ENCODE measurements at places on chromosomes 12 and 14.

- DNase-seq = no peak
Observed at GRCh38 chr14:75720842-75721498, 59.9 kb downstream of the TTLL5 start.

DNA sequence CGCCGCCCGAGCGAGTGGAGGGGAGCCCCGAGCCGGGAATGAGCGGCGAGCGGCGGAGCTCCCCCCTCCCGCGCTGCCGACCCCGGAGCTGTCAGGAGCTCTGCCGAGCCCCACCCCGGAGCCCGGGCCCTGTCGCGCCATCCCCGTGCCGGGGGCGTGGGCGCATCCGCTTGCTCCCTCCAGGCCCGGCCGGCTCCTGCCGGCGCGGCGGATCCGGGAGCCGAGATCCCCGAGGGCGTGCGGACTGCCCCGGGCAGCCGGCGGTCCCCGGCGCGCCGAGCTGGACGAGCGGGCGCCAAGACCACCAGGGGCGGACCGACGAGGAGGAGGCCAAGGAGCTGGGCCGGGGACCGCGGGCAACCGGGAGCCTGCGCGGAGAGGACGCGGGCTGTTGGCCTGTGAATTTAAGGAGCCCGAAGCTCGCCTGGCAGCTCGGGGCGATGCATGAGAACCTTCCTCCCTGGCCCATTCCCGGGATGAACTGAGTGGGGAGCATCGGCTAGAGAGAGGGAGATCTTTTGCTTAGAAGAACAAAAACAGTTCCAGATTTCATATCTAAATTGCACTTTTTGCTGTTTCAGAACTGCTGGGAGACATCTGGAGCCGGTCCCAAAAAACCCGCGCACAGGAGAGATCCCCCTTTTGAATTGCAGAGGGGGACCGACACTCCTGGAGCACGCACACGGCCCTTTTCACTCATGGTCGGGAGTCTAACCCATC lies 2.0 kb downstream of the PTHLH start:
- no peak for DNase-seq

GRCh38 chr14:104974665-104975390 lies 3.3 kb downstream of the AHNAK2 start:
- DNase-seq = no peak

- DNase-seq = no peak
Observed at GRCh38 chr14:59918824-59919569, 947 bp upstream of the LRRC9 start.

DNA sequence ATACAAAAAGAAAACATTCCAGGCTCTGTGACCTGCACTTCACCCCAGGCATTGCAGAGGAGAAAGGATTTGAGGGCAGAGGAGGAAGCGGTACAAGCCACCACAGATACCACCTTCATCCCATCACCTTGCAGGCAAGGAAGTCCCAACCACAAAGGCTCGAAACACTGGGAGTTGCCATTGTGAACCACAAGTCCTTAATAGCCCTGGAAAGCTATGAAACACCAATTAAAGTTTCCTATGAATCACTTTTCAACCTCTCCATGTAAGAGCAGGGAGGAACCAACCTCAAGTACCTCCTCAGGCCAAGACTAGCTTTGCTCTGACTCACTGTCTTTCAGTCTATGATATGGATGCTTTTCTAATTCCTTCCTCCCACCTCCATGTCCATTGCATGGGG lies 27.0 kb downstream of the MAP3K9 start:
- peak; percentile 0 for DNase-seq

DNA sequence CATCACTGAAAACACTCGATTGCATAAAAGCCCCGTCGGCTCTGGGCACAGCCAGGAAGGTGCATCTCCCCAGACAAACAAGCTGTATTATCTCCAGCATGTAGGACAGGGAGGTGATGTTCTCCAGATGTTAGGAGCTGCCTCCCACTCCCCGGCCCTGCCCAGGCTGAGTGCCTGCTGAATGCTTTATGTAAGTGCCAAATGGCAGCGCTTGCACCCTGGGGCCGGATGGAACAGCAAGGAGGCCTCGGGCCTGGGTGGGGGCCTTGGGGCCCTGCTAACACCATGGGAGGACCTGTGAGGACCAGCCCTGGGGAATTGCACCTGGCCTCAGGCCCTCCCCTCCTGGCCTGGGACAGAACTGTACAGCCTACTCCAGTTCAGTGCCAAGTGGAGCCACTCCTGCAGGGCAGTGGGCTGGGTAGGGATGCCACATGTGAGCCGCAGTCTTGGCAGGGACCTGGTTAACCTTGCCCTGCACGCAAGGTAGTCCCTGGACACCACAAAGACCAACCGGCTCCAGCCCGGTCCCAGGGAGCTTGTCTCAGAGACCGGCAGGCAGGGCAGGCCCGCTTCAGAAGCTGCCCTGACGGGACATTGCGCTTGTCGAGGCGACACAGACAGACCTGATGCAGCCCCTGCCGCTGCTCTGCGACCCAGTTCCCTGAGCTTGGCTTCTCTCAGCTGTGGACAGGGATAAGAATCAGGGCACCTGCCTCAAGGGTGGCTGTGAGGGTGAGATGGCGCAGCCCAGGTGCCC lies 35.3 kb upstream of the PPP1R13B start:
- DNase-seq = no peak

DNA sequence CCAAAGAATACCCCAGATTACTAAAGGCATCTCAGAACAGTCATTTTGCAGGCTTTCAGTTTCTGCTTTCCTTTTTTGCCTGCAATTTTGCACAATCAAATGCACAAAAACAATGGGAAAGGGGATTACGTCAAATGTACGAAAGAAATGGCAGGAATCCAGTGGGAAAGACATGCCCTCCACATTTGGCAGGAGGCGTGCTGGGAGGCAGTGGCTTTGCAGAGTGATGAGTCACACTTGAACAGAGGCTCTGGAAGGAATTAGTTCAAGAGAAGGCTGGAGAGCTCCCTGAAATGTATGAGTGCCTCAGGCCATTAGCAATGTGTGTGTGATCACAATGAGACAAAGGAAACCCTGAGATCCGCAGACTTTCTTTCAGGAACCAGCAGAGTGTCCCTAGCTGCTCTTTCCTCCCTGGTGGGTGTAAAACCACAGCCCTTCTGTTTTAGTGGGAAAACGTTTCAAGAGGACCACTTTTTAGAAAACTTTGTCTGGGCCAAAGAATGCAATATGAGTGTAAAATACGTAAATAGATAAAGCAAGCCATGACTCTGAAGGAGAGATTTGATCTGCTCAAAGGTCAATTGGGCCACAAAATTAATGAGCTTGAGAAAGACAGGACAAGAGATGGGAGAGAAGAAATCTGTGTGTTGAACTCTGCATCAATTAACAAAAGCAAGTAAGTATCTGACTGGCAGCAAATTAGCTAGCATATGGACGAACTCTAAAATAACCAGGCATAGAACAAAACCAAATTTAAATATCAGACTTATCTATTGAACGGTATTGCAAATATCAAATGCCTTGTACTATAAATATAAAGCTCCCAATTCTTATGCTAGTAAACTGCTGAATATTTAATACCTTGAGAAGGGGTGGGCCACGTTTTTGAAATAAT lies 155.4 kb upstream of the PDE3A start:
- DNase-seq = no peak

- no peak for DNase-seq
Observed at GRCh38 chr12:72610342-72610741, 338.2 kb downstream of the TRHDE start.

Measured in activated CD8-positive, alpha-beta memory T cell treated with anti-CD3 and anti-CD28 coated beads for 48 hours (primary cell).